ENCODE measurements at places on chromosomes 6 and 20. TPM values are rescaled to one million over a fixed set of nuclear protein-coding genes. Genes with fewer than 3 reads are reported as not detected.

SERPINB6 gene
- 119 TPM for total RNA-seq

UBE2V1 gene
- total RNA-seq = 59.2 TPM

PGBD1 gene
- 7.2 TPM for total RNA-seq

MAS1 gene
- not detected for total RNA-seq

All from epithelial cell of alveolus of lung (primary cell).